Activated T-cell treated with anti-CD3 and anti-CD28 coated beads, Interleukin-2, amount 50 U/mL, for 72 hours (primary cell): ENCODE measurements at places on chromosomes 16 and 17.
A peak's percentile ranks its signal among the peaks of the same experiment; 100 is the strongest.

DNA sequence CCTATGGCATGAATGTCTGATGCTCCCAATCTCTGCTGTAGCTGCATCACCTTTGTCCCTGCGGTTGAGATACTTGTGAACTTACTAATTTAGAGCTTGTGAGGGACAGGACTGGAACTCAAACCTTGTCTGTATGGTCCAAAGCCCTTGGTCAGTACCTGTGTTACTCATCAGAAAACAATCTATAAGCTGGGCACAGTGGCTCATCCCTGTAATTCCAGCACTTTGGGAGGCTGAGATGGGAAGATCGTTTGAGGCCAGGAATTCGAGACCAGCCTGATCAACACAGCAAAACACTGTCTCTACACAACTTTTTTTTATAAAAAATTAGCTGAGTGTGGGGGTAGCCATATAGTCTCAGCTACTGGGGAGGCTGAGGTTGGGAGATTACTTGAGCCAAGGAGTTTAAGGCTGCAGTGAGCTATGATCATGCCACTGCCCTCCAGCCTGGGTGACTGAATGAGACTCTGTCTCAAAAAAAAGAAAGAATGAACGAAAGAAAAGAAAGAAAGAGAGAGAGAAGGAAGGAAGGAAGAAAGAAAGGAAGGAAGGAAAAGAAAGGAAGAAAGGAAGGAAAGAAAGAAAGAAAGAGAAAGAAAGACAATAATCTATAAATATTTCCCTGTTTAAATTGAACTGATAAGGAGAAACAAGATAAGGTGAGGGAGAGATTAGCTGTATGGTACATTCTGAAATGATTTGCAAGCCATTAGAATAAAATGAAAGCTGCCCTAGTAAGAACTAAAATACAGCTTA lies 31.7 kb upstream of the MYH10 start:
- H3K27me3 ChIP-seq: peaks cover 6% of the 10 kb centered on the region
- H3K4me1 ChIP-seq: no peaks in the 10 kb centered on the region
- no peak overlapping the region for H3K27ac ChIP-seq
- H3K4me3 ChIP-seq: no peak overlapping the region
- no peak for DNase-seq

DNA sequence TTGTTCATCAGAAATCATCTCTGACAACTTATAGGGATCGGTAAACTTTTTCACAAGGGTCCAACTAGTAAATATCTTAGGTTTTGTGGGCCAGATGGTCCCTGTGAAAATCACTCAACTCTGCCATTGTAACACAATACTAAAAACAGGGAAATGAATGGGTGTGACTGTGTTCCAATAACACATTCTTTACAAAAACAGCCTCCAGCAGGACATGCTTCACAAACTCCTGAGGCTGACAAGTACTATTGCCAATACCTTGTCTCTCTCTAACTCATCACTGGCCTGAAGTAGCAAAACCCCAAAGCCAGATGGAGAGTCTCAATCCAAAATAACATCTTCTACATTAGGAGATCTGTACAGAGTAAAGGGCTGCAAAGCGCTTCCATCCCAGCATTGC lies 312.3 kb downstream of the TOX3 start:
- no peak for DNase-seq
- H3K27ac ChIP-seq: no peak overlapping the region
- H3K4me3 ChIP-seq: no peak overlapping the region
- no peaks in the 10 kb centered on the region for H3K4me1 ChIP-seq
- H3K36me3 ChIP-seq: no peaks in the 10 kb centered on the region
- H3K27me3 ChIP-seq: no peaks in the 10 kb centered on the region

- H3K27me3 ChIP-seq: peaks cover 54% of the 10 kb centered on the region
- H3K36me3 ChIP-seq: no peaks in the 10 kb centered on the region
- peaks cover 50% of the 10 kb centered on the region for H3K4me1 ChIP-seq
Observed at GRCh38 chr17:16906680-16907079, 65.2 kb downstream of the TNFRSF13B start.

GRCh38 chr17:48047113-48047740 lies 932 bp upstream of the NFE2L1 start:
- H3K4me1 ChIP-seq: peaks cover 51% of the 10 kb centered on the region
- H3K4me3 ChIP-seq: peak overlapping the region; percentile 85
- H3K27ac ChIP-seq: peak overlapping the region; percentile 96
- no peak for DNase-seq

- DNase-seq: peak; percentile 21
- no peaks in the 10 kb centered on the region for H3K27me3 ChIP-seq
- peak overlapping the region; percentile 99 for H3K4me3 ChIP-seq
- peaks cover 47% of the 10 kb centered on the region for H3K4me1 ChIP-seq
Observed at GRCh38 chr17:58352596-58353388, 791 bp upstream of the SUPT4H1 start.

GRCh38 chr17:80968602-80969029 lies 23.0 kb upstream of the CHMP6 start:
- no peak overlapping the region for H3K27ac ChIP-seq
- no peaks in the 10 kb centered on the region for H3K27me3 ChIP-seq
- H3K36me3 ChIP-seq: peaks cover 3% of the 10 kb centered on the region
- H3K4me1 ChIP-seq: no peaks in the 10 kb centered on the region
- no peak for DNase-seq

DNA sequence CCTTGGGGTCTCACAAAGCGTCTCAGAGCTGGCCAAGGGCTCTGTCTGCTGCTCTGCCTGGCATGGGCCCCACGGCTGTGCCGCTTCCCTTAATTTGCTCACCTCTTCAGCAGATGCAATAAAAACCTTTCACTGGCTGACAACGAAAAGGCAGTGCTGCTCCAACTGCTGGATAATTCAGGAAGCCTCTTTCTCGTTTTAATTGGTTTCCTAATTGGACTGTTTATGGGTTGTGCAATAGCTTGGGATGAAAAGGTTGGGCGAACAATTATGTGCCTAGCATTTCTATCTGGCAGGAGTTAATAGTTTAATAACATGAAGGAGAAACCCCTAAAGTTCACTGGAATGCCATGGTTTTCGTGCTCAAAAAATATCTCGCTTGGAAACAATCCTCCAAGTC lies 234.1 kb upstream of the IRX5 start:
- H3K4me1 ChIP-seq: no peaks in the 10 kb centered on the region
- no peak overlapping the region for H3K27ac ChIP-seq
- no peaks in the 10 kb centered on the region for H3K27me3 ChIP-seq
- H3K36me3 ChIP-seq: no peaks in the 10 kb centered on the region
- DNase-seq: no peak
- no peak overlapping the region for H3K4me3 ChIP-seq

- H3K4me1 ChIP-seq: peaks cover 13% of the 10 kb centered on the region
- DNase-seq: no peak
- no peak overlapping the region for H3K4me3 ChIP-seq
Observed at GRCh38 chr17:82339634-82340580, 6.3 kb upstream of the SECTM1 start.
